ENCODE measurements at places on chromosomes 11 and 22. TPM values are rescaled to one million over a fixed set of nuclear protein-coding genes. Genes with fewer than 3 reads are reported as not detected.

DNA sequence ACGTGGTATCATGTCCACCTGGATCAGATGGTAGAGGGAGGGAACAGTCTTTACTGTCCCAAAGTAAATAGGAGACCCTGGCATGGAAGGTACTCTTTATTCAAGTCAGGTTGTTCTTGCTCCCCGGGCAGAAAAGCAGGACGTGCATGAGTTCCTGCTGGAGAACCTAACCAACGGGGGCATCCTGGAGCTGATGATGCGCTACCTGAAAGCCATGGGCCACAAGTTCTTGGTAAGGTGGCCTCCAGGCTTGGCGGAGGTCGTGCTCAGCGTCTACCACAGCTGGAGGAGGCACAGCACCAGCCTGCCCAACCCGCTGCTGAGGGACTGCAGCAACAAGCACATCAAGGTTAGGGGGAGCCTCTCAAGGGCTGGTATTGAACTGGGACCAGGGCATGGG lies 48.7 kb downstream of the CABIN1 start:
- no peak for DNase-seq

DNA sequence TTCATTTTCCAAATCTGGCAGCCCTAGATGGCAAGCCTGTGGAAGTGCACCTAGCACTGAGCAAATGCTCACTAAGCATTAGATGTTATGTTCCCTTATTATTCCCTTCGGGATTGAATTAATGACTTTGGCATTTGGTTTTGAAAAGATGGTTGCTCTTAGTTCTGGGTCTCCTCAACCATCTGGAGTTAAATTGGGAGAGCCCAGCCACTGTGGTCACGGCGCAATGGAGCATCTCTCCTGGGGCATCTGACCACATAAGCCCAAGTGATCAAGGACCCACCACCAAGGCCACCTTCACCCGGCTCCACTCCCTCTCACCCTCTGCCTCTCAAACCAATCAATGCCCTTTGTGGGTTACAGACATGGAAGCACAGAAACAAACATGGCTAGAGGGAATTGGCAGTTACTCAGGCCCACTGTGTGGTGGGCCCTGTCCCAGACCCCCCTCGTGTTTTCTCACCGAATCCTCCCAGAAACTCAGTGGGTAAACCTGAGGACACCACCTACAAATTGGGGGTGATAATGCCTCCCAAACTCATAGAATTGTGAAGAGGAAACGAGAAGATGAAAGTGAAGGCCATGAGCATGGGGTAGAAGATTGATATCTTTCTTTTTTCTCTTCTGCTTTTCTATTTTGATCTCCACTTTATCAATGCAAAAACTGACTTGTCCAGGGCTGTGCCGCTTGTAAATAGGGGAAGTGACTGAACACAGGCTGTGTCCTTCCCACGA lies 52.2 kb downstream of the IRAG1 start:
- no peak for DNase-seq

- DNase-seq: peak; percentile 23
These were observed 34.1 kb upstream of the CRTAM start for GRCh38 chr11:122804161-122804560.

DNA sequence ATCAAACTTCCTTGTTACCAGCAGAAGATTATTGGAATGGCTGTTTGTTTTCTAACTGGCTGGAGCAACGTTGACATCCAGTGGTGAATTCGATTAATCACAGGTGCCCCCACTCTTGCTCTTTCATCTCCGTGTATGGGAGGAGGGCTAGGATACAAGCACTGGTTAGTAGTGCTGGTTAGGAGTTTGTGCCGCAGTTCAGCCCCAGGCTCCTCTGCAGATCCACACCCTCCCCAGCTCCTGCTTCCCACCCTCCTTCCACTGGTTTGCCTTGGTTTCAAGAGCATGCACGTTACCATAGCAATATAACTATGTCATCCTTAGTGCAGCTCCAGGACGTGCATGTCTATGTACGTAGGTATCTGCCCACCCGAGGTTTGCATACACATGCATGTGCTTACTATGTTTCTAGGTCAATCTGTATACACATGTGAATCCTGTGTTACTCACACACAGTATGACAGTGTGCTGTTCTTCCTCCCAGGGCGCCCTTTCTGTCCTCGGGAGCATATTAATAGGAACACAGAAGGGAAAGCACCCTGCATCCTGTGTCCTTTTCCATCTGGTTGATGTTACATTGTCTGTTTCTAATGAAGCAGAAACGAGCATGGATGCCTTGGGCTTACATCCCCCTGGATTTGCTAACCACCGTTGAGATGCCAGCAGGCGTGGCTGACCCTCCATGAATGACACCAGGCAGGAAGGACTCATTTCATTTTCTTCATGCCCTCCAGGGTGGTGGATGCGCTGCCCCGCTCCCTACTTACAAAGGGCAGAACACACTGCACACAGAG lies 539.3 kb downstream of the OPCML start:
- DNase-seq: no peak

DNA sequence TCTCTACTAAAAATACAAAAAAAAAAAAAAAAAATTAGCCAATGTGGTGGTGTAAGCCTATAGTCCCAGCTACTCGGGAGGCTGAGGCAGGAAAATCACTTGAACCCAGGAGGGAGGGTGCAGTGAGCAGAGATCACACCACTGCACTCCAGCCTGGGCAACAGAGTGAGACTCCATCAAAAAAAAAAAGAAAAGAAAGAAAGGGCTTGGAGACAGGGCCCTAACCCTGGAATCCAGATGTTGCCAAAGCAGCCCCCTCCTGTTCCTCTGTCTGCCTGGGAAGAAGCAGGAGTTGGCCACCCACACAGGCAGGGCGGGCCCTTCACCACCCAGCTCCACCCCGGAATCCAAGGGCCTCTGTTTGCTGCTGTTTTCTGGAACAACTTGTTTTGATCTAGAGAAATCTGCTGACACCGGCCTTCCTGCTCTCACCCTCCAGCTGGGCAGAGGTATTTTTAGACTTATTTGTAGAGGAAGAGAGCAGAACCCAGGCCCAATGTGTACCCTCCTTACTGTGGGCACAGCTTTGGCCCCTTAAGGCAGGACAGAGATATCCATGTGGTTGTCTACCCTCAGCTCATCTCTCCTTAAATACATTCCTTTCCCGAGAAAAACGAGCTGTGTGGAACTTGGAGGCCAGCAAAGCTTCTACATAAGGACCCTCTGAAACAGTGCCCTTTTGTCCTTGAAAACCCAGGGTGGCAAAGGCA lies 2.7 kb upstream of the NEAT1 start:
- DNase-seq: peak; percentile 79

GRCh38 chr22:41261541-41262249 lies 21.0 kb upstream of the CHADL start:
- no peak for DNase-seq

DNA sequence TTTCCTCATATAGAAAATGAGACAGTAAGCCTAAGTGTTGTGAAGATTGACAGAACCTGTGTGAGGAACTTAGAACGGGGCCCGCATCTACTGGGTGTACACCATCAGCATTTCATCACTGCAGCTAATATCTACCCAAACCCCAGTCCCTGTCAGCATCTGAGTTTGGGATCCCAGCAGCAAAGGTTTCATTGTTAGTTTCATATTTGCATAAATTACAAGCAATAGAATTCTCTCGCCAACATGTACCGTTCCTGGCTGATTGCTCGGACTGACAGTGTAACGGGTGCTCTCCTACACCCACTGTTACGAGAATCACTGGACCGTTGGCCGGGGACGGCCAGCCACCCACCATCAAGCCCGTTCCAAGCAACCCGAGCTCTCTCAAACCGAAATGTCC lies 10.4 kb upstream of the TMPRSS6 start:
- DNase-seq: no peak

- DNase-seq: peak; percentile 10
These were observed 49.3 kb upstream of the MPPED2 start for GRCh38 chr11:30635401-30635989.

DNA sequence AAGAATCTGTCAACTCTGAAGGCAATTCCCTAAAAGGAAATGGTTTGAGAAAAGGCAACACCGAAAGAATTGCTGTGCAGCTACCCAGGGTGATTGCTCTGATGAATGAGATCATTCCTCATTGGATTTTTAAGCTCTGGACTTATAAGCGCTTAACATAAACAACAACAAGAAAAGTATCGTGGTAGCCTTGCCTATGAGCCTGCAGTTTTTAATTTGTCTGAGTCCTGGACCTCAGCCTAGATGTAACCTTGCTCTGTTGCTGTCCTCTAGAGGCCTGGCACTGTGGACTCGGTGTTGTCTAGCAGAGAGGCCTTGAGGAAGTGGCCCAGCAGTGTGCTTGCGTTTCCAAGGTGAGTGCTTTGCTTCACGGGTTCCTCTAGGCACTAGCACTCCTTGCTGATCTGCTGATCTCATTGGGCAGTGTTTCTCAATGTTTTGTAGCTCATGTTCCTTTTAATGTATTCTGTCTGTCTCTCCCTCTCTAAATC lies 20.4 kb downstream of the CCDC81 start:
- peak; percentile 10 for DNase-seq

- DNase-seq: no peak
These were observed 230.8 kb downstream of the CTTN start for GRCh38 chr11:70628855-70629844.

DNA sequence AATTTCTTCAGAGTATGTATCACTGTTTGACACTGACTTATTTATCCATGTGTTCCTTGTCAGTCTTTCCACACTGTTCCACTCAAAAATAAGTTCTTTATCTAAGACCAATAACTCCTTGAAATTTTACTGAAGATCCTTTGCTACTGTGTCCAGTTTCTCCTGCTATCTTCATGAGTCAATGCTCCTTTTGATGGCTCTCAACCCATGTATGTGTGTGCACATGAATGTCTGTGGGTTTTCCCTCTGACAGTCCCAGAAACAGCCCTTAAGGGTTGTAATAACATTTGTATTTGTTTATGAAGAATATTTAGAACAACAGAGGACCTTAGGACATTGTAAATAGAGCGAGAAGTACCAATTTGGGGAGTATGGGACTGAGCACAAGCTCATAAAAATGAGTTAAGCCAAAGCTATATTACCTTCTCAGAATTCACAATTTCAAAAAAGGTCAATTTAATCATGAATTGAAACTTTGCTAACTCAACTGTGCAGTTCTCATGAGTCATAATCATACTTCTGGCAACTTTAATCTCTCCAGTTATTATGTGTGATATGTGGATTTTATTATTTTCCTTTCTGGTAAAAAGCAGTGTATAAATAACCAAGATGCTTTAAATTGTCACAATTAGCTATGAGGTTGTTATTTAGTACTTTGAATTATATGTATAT lies 533.6 kb downstream of the CNTN5 start:
- no peak for DNase-seq

DNA sequence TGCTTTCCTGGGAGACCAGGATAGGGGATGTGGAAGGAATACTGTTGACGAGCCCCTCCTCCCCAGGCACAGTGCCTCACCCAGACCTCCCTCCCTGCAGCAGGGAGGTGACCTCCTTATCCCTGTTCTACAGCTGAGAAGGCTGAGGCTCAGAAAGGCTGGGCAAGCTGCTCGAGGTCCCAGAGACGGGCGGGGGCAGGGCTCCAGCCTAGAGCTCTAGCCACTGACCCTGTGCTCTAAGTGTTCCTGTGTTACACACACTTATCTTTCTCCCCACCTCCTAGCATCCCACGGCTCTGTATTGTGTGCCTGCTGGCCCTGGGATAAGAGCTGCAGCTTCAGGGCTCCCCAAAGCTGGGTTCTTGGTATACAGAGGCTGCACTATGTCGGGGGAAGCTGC lies 7.9 kb downstream of the CCDC134 start:
- DNase-seq: no peak

- DNase-seq: no peak
These were observed 63.0 kb downstream of the GAB2 start for GRCh38 chr11:78354408-78355308.

DNA sequence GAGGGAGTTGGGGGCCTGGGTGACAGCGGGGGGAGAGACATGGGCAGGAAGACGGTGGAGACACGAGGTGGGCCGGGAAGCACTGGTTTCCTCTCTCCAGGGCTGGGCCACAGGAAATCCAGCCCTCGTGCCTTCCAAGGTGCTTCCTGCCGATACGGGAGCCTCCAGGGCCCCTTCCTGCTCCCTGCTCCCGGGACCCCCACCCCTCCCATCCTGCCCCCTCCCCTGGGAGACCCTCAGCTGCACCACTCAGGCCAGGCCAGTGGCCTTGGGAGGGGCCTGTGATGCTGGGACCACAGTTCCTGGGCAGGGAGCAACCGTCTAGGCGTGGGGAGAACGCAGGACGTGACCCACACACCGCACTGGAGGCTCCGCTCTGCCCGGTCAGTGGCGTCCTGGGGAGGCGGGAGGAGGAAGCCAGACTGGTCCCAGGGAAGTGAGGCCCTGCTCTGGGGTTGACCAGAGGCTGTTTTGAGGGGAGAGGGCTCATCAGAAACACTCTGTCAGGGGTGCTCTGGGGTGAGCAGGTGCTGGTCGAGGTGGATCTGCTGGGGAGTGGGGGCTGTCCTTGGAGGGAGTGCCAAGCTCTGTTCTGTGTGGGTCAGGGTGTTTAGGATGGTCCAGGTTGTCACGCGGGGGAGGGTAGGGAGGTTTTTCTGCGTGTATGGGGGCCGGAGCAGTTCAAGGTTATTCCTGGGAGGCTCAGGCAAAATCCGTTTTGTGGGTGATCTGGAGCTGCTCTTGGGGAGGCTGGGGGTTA lies at the start of gene SHANK3:
Gene SHANK3, plus strand, starts transcription at position 353 of the 760 bp plus-strand sequence.
- no peak for DNase-seq

DNA sequence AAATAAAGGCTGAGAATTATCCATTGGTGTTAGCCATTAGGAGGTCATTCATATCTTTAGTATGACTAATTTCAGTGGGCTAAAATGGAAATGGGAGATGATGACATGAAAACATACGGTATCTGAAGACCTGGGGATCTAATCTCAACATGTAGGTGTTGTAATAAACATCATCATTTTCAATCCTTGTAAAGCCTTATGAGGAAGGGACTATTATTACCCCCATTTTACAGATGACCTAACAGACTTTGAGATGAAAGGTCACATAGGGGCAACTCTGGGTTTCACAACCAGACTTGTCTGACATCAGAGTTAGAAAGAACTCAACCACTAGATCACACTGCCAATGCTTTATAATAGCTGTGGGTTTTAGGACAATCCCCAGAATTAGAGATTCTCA lies 34.8 kb upstream of the TMEM135 start:
- no peak for DNase-seq

MMP1 gene
- total RNA-seq: 3.8 TPM

CARD18 gene
- total RNA-seq: not detected

ARHGAP42 gene
- total RNA-seq: 14.4 TPM

PLAAT5 gene
- total RNA-seq: 1.6 TPM

MRGPRF gene
- total RNA-seq: 2.5 TPM
